Dermis lymphatic vessel endothelial cell (primary cell): ENCODE measurements at places on chromosomes 3 and 15. TPM values are rescaled to one million over a fixed set of nuclear protein-coding genes. Genes with fewer than 3 reads are reported as not detected.

Gene CORO2B
- total RNA-seq = 0.69 and 0.98 TPM in 2 replicates

Gene CIP2A
- total RNA-seq = 4.9 and 6.4 TPM in 2 replicates

Gene TGM4
- total RNA-seq = under 0.01 TPM in 1 of 2 replicates, not detected in the other

Gene SNX22
- total RNA-seq = 0.11 and 0.17 TPM in 2 replicates

Gene ATP10A
- 0.09 and 0.54 TPM in 2 replicates for total RNA-seq

Gene LMAN1L
- total RNA-seq = not detected in 2 replicates

Gene ARPP21
- total RNA-seq = not detected in 2 replicates

Gene C2CD4B
- 15.6 and 20.8 TPM in 2 replicates for total RNA-seq

Gene ALCAM
- total RNA-seq = 37.8 and 38.8 TPM in 2 replicates

Gene CFAP100
- total RNA-seq = not detected in 2 replicates

Gene CHRM5
- total RNA-seq = 0.17 and 0.22 TPM in 2 replicates

Gene CCDC13
- total RNA-seq = 0.22 and 0.26 TPM in 2 replicates

Gene ZNF592
- total RNA-seq = 3.8 and 4.9 TPM in 2 replicates

Gene ULK3
- total RNA-seq = 19.6 and 22.0 TPM in 2 replicates

Gene SLC22A13
- 0.09 and 0.11 TPM in 2 replicates for total RNA-seq

Gene ETV5
- total RNA-seq = 13.7 and 32.9 TPM in 2 replicates

Gene TP63
- not detected in 2 replicates for total RNA-seq

Gene CSPG4
- 0.17 and 1.4 TPM in 2 replicates for total RNA-seq

Gene KLHL40
- total RNA-seq = not detected in 2 replicates

Gene IQCH
- 0.54 and 0.69 TPM in 2 replicates for total RNA-seq

Gene LRRFIP2
- total RNA-seq = 31.6 and 32.0 TPM in 2 replicates

Gene TGM5
- not detected in 2 replicates for total RNA-seq

Gene NRG4
- total RNA-seq = not detected in 2 replicates

Gene C3orf52
- total RNA-seq = 8.6 and 16.8 TPM in 2 replicates

Gene GFM1
- total RNA-seq = 98.5 and 101 TPM in 2 replicates

Gene SLC2A2
- not detected in 2 replicates for total RNA-seq
